Astrocyte (in vitro differentiated cells and primary cell): ENCODE measurements at places on chromosomes 3 and 15.

GRCh38 chr3:172868582-172869200 lies 118.2 kb downstream of the ECT2 start:
- DNase-seq = no peak

GRCh38 chr15:95739131-95739530 lies 591.4 kb upstream of the NR2F2 start:
- no peak for DNase-seq

DNA sequence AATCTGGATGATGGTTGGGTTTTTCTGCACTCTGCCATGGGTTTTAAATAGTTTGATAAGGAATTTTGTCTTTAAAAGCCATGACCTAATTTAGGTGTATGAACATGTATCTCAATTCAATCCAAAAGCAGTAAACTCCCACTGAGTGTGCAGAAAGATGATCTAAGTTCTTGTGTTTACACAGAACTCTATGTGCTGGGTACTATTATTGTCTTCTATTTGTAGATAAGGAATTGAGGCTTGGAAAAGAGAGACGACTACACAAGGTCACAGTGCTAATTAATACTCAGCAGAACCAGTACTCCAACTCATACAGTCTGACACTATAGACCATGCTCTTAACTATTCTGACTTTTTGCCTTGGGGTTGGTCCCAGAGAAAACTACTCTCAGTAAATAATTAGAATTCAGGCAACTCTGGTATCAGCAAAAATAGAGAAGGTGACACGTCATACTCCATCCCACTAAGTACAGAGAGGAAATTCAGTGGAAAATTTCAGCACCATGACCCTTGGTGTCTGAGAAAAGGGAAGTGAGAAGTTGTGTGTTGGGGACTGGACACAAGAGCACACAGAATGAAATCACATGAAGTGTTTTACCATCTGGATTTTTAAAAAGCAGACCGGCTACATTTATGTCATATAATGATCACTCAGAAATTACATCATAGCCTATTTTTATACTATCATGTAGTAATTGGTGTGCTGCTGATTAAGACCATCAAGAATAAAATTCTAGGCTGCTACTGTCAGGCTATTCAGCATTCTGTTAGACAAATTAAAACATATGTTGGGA lies 18.3 kb upstream of the MYH15 start:
- DNase-seq = no peak

DNA sequence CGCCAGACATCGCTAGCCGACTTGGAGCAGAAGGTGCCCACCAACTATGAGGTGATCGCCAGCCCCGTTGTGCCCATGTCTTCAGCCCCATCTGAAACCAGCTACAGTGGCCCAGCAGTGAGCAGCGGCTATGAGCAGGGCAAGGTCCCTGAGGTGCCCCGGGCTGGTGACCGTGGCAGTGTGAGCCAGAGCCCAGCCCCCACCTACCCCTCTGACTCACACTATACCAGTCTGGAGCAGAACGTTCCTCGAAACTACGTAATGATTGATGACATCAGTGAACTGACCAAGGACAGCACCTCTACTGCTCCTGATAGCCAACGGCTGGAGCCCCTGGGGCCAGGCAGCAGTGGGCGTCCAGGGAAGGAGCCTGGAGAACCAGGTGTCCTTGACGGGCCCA lies 12.9 kb upstream of the APEH start:
- no peak for DNase-seq

- no peak for DNase-seq
Observed at GRCh38 chr15:45523166-45523460, 558 bp upstream of the SLC30A4 start.

DNA sequence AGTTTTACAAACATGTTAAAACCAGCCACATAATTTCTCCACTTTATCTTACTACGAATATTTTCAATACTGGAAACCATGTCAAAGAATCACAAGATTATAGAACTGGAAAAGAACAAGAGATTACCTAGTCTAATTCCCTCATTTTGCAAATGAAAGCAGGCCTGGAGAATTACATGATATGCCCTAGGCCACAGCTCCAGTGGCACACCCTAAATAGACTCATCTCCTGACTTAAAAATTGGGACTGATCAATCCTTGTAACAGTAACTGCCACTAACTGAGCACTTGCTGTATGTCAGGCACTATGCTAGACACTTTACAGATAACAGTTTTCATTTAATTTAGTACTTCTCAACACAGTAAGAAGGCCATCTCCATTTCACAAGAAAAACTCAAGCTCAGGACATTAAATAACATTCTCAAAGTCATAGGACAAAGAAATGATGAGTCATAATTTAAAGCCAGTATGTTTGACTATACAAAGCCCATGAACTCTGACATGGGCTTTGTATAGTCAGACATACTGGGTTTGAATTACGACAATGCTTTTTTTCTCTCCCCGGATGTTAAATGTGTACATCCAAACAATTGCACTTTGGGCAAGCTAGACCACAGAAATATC lies 9.4 kb downstream of the IGSF11 start:
- no peak for DNase-seq

DNA sequence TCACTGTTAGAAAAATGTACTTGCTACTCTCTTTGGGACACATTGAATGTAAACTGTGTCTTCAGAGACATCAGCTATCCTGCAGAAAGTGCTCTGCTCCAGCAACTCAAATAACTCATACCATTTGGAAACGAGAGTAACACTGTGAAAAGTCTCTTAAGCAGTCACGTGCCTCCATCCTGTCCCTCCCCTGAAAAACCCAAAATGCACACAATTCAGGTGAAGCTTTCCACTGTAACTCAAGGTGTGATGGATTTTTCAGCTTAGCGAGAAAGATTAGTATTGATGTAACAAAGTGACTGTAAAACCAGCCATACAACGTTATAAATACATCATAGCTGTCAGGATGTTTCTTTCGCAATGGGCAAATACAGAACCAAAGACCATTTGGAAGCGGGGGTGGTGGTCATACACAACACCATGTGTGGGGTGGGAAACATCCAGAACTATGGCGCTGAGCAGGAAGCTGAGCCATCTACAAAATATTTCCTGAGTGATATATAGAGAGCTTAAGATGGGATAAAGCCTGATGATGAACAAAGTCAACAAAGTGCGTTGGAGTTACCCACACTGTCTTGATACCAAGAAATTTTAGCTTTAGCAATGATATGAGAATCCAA lies 332.3 kb downstream of the FOXP1 start:
- peak; percentile 94 for DNase-seq

DNA sequence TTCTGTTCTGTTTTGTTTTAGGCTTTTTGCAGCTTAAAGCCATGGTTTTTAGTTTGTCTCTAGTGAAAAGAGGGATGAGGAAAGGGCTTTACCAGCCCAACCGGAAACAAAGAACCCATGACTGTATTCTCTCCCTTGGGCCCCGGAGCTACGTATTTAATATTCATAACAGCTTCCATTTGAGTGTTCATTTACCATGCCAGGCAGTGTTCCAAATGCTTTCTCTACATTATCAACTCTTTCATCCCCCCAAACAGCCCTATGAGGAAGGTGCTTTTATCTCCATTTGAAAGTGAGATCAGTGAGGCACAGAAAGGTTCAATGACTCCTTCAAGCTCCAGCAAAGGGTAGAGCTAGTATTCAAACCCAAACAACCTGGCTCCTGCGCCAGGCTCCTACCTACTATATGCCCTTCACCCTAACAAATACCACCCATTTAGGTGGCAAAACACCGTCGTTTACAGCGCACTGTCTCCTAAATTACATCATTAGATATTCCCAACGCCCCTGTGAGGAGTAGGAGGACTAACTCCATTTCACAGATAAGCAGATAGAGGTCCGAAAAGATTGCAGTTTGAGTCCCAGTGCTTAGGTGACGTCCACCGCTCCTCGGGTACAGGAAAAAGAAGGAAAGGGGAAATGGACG lies 27.9 kb downstream of the GTPBP8 start:
- DNase-seq = peak; percentile 6

DNA sequence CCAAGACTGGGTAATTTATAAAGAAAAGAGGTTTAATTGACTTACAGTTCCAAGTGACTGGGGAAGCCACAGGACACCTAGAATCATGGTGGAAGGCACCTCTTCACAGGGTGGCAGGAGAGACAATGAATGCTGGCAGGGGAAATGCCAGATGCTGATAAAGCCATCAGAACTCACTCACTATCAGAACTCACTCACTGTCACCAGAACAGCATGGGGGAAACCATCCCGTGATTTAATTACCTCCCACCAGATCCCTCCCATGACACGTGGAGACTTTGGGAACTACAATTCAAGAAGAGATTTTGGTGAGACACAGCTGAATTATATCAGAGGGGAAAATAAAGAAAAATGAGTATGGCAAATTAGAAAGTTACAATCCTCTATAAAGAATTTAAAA lies 310.9 kb downstream of the BCHE start:
- DNase-seq = no peak

DNA sequence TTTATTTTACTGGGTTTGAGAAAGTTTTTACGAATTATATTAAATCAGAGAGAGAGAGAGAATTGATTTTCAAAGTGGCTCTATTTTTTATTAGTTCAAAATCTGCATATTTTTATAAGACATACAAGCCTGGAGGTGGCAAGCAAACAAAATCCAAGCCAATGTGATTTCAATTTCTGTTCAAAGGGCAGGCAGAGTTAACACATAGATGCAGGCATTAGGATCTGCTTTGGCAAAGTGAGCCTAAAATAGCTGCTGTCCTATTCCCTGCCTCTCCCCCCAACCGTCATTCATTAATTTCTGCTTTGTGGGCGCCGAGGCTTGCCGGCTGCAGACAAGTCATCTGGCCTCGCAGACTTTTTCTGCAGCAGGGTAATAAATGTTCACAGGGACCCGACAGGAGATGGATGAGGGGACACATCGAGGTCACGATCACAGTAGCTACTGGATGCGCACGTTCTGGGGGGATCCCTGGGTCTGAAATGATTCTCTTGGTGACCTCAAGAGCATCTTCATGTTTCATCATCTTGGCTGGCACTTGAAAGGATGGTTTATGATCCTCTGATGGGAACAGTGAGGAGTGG lies 123.9 kb upstream of the SLC6A11 start:
- no peak for DNase-seq

- peak; percentile 43 for DNase-seq
Observed at GRCh38 chr3:197431346-197431910, 124.3 kb downstream of the BDH1 start.

GRCh38 chr3:71064291-71064955 lies 519.1 kb downstream of the FOXP1 start:
- peak; percentile 66 for DNase-seq

GRCh38 chr15:98282656-98283332 lies 322.3 kb downstream of the ARRDC4 start:
- no peak for DNase-seq

DNA sequence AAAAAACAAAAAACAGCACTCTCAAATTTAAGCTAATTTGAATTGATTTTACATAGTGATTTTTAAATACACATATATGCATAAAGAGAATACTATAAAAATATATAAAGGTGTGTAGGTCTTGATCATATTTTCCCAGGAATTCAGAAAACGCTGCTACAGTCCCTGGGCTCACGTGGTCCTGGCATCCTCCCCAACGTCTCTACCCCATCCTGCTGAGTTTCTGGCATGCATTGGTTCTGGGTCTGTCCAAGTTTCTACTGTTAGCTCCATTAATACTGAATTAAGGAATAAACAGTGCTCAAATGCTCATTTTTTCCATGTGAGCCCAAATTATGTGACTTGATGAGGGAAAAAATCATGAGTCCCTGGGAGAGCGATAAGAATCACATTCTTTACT lies 32.7 kb upstream of the LAMP3 start:
- no peak for DNase-seq

DNA sequence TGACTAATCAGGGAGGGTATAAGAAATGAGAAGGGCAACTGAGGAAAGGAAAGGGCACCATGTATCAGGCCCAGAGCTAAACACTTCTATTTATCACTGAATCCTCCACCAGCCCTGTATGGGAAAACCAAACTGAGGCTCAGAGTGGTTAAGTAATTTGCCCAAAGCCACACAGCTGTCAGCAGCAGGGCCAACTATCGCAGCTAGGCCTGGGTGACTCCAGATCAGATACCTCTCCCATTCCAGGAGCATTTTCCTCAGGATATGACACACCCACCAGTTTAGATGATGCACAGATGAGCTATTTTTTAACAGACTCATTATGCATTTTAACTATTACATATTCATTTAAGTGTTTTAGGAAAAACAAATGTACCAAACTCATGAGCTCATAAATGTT lies 14.5 kb downstream of the NUP210 start:
- no peak for DNase-seq

DNA sequence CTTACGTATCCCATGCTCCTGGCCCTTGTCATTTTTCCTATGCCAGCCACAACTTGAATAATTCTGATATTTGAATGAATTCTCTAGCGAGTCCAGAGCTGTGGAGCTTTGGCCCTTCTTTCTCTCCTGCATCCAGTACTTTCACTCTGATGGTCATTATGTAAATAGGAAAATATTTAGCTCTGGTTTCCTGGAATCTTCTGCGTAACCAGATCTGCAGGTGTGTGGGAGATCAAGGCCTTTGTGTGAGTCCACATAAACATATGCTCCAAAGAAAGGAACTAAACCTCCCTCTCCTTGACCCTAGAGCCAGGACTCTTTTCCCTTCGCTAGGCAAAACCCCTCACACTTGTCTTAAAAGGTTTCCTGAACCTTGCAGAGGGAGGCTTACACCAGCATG lies 132.5 kb upstream of the THBS1 start:
- DNase-seq = peak; percentile 52

GRCh38 chr3:25665315-25666280 lies 891 bp upstream of the TOP2B start:
- peak; percentile 42 for DNase-seq

- no peak for DNase-seq
Observed at GRCh38 chr3:163891771-163892170, 1186.5 kb downstream of the SI start.

DNA sequence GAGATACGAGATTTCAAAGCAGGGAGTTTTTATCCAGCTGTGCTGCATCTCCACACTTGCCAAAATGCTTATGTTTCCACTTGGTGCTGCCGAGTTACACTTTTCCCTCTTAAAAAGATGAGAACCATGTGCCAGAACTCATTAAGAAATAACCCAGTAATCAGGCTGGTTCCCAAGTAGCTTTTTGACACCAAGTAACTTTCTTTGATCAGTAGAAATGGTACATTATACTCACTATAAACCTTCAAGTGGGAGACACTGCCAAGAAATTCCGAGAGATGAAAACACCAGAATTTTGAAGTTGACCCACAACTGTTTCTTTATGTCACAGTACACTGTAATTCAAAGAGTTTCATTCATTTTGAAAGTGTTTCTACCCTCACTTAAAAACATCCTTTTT lies 164.6 kb upstream of the CCDC54 start:
- DNase-seq = no peak
